ENCODE measurements at places on chromosomes 1 and 21. TPM values are rescaled to one million over a fixed set of nuclear protein-coding genes. Genes with fewer than 3 reads are reported as not detected.

The LAPTM5 gene
- total RNA-seq, result 80.1 TPM

The ASB17 gene
- total RNA-seq, result not detected

The TUT4 gene
- 39.8 TPM for total RNA-seq

The NKAIN1 gene
- total RNA-seq, result not detected

The GSTM2 gene
- 29.2 TPM for total RNA-seq

The MSH4 gene
- 0.37 TPM for total RNA-seq

The SMCP gene
- total RNA-seq, result not detected

The SLC16A4 gene
- 8.0 TPM for total RNA-seq

The RGS8 gene
- 0.10 TPM for total RNA-seq

The PTPRF gene
- 59.0 TPM for total RNA-seq

The TMCO4 gene
- 12.3 TPM for total RNA-seq

The CNIH3 gene
- total RNA-seq, result 2.6 TPM

The FCER1G gene
- 101 TPM for total RNA-seq

The FAM72D gene
- 0.42 TPM for total RNA-seq

The ISG15 gene
- total RNA-seq, result 47.3 TPM

The SLC50A1 gene
- total RNA-seq, result 24.5 TPM

The NBPF10 gene
- total RNA-seq, result 3.4 TPM

The ESPN gene
- not detected for total RNA-seq

The SLC45A1 gene
- total RNA-seq, result 5.6 TPM

The SPRR2E gene
- total RNA-seq, result not detected

The PTCH2 gene
- total RNA-seq, result 1.6 TPM

The VTCN1 gene
- not detected for total RNA-seq

The NPPB gene
- not detected for total RNA-seq

The S100A3 gene
- total RNA-seq, result 4.1 TPM

The SELE gene
- total RNA-seq, result 1.1 TPM

The SLAMF9 gene
- not detected for total RNA-seq

The CHODL gene
- total RNA-seq, result 0.24 TPM

The CHAF1B gene
- total RNA-seq, result 1.9 TPM

The NFASC gene
- total RNA-seq, result 76.8 TPM

The ERICH3 gene
- 0.19 TPM for total RNA-seq

The TMEM82 gene
- not detected for total RNA-seq

The SLC25A34 gene
- total RNA-seq, result 1.2 TPM

The AMY2A gene
- total RNA-seq, result 3.3 TPM

The IL10 gene
- total RNA-seq, result 6.1 TPM

The TEX35 gene
- not detected for total RNA-seq

The GPR37L1 gene
- total RNA-seq, result 0.09 TPM

The LAD1 gene
- not detected for total RNA-seq

The FNBP1L gene
- total RNA-seq, result 9.3 TPM

The KIF14 gene
- total RNA-seq, result 0.32 TPM

The STPG1 gene
- total RNA-seq, result 2.1 TPM

The FCRL1 gene
- 1.7 TPM for total RNA-seq

The KCNA3 gene
- 0.60 TPM for total RNA-seq

The MAB21L3 gene
- not detected for total RNA-seq

The KLHDC7A gene
- not detected for total RNA-seq

The SMIM1 gene
- 3.6 TPM for total RNA-seq

The GRIK1 gene
- 0.14 TPM for total RNA-seq

The CA6 gene
- not detected for total RNA-seq

The NCMAP gene
- total RNA-seq, result not detected

The CORT gene
- total RNA-seq, result not detected

The CRNN gene
- not detected for total RNA-seq

The C8A gene
- not detected for total RNA-seq

The CCDC181 gene
- total RNA-seq, result 0.51 TPM

The MROH7 gene
- total RNA-seq, result 2.5 TPM

The FAM151A gene
- not detected for total RNA-seq

The HIVEP3 gene
- 4.1 TPM for total RNA-seq

The COL9A2 gene
- total RNA-seq, result 3.1 TPM

The TMEM53 gene
- 5.3 TPM for total RNA-seq

The OR6Y1 gene
- not detected for total RNA-seq

The ATG4C gene
- total RNA-seq, result 14.5 TPM
